Vein endothelial cell (primary cell): ENCODE measurements at places on chromosomes 4 and X. TPM values are rescaled to one million over a fixed set of nuclear protein-coding genes. Genes with fewer than 3 reads are reported as not detected.

SSX2B gene
- total RNA-seq, result not detected in 2 replicates

SLC26A1 gene
- under 0.01 and 0.19 TPM in 2 replicates for total RNA-seq

NOCT gene
- 28.6 and 42.5 TPM in 2 replicates for total RNA-seq

TMEM154 gene
- total RNA-seq, result 5.6 and 10.6 TPM in 2 replicates

CPZ gene
- 0.10 TPM in 1 of 2 replicates, not detected in the other for total RNA-seq

SLC6A14 gene
- not detected in 2 replicates for total RNA-seq

RUFY3 gene
- 36.3 and 50.5 TPM in 2 replicates for total RNA-seq

UGT2B28 gene
- not detected in 2 replicates for total RNA-seq
